ENCODE measurements at places on chromosomes 2 and 18. TPM values are rescaled to one million over a fixed set of nuclear protein-coding genes. Genes with fewer than 3 reads are reported as not detected.

- H3K27ac ChIP-seq: no peak overlapping the region
- no peak for DNase-seq
- H3K27me3 ChIP-seq: no peaks in the 10 kb centered on the region
Observed at GRCh38 chr2:42450136-42450535, 43.6 kb downstream of the KCNG3 start.

DNA sequence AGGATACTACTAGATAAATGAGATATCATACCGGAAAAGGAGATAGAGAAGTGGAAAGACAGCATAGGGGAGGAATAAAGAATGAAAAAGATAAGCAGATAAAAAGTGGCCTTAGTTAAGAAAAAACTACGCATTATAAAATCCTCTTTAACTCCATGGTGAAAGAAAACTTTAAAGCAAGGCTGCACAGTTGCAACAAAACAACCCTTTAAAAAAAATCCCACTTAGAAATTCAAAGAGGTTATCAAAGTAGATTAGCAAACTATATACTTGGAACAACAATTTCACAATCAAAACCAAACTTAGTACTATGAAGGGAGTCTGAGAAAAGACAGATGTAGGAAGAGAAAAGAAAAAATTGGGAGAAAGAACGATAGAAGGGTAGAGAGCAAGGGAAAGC is 133.4 kb upstream of the OSR1 start:
- H3K36me3 ChIP-seq: no peaks in the 10 kb centered on the region
- no peak overlapping the region for H3K27ac ChIP-seq
- no peak overlapping the region for H3K4me3 ChIP-seq
- DNase-seq: no peak
- no peaks in the 10 kb centered on the region for H3K4me1 ChIP-seq

GRCh38 chr2:199228887-199229819 is 228.6 kb downstream of the SATB2 start:
- no peaks in the 10 kb centered on the region for H3K36me3 ChIP-seq
- no peak overlapping the region for H3K4me3 ChIP-seq
- no peaks in the 10 kb centered on the region for H3K4me1 ChIP-seq
- H3K27me3 ChIP-seq: no peaks in the 10 kb centered on the region
- H3K27ac ChIP-seq: no peak overlapping the region

GRCh38 chr2:1603059-1603458 is 141.3 kb downstream of the PXDN start:
- no peak overlapping the region for H3K4me3 ChIP-seq
- no peak overlapping the region for H3K27ac ChIP-seq

The C2orf92 gene
- 12.4 TPM for total RNA-seq

The GPD2 gene
- total RNA-seq: 6.2 TPM

The CCDC141 gene
- 31.5 TPM for total RNA-seq

The MRPL30 gene
- 9.5 TPM for total RNA-seq

The MAP2 gene
- total RNA-seq: 0.16 TPM
